ENCODE measurements at places on chromosomes 1 and 21. TPM values are rescaled to one million over a fixed set of nuclear protein-coding genes. Genes with fewer than 3 reads are reported as not detected.

CFAP74 gene
- not detected for total RNA-seq

DNA sequence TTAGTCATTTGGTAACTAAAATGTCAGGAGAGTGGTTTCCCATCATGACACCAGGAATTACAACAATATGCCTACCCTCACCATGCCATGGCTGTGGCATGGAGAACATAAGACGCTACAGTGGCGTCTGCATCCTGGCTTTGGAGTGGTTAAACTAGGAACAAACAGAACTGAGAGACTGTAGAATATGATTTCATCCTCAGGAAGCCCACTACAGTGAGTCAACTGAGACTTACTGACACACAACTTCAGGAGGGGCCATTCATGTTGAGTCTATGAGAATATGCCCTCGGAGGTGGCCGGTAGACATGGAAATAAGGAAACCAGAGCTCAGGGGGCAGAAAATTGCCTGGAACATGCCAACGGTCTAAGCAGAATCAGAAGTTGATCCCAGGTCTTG is 5.9 kb upstream of the BACE2 start:
- DNase-seq: no peak

OR10J1 gene
- total RNA-seq: not detected

- no peak for DNase-seq
Measured at GRCh38 chr21:35376406-35377135, 327.5 kb upstream of the RUNX1 start.

KRTAP10-10 gene
- not detected for total RNA-seq

- no peak for DNase-seq
Measured at GRCh38 chr1:9260059-9260766, 25.6 kb downstream of the H6PD start.

TNNT2 gene
- 3.1 TPM for total RNA-seq

DNA sequence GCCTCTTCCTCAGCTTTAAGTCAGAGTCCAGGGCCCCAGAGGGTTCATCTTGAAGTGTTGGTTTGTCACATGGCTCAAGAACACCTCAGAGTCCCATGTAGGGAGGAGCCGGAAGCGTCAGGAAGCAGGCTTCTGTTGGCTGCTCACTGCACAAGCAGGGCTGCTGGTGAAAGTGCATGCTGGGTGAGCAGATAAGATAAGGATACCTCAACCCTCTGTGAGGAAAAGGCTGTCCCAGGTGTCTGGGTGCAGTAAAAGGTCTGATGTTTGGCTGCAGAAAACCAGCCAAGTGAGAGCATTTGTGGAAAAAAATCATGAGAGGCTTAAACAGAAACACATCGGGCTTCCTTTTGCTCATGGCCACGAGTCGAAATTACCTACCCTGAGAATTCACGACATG is 6.2 kb upstream of the TEX35 start:
- DNase-seq: no peak

- DNase-seq: no peak
Measured at GRCh38 chr1:113321771-113322387, 68.4 kb upstream of the MAGI3 start.

DNA sequence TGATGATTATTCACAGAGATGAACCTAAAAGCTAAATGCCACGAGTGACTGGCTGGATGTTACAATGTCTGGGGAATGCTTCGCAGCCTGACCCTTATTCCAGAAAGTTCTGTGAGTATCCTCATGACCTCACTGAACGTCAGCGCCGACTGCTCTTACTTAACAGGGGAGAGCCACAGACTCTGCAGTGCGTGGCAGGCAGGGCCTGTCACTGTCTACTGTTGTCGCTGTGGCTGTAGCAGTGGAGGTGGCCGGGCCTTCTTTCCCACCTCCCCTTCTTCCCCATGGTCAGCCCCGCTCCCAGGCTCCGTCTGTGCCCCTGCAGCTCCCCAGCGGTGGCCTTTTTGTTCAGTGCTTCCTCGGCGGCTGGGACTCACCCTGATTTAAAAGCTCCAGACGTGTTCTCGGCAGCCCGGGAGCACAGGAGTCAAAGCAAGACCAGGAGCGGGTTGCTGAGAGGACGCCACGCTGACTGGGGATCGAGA is 52.2 kb upstream of the TARBP1 start:
- DNase-seq: peak; percentile 42

DNA sequence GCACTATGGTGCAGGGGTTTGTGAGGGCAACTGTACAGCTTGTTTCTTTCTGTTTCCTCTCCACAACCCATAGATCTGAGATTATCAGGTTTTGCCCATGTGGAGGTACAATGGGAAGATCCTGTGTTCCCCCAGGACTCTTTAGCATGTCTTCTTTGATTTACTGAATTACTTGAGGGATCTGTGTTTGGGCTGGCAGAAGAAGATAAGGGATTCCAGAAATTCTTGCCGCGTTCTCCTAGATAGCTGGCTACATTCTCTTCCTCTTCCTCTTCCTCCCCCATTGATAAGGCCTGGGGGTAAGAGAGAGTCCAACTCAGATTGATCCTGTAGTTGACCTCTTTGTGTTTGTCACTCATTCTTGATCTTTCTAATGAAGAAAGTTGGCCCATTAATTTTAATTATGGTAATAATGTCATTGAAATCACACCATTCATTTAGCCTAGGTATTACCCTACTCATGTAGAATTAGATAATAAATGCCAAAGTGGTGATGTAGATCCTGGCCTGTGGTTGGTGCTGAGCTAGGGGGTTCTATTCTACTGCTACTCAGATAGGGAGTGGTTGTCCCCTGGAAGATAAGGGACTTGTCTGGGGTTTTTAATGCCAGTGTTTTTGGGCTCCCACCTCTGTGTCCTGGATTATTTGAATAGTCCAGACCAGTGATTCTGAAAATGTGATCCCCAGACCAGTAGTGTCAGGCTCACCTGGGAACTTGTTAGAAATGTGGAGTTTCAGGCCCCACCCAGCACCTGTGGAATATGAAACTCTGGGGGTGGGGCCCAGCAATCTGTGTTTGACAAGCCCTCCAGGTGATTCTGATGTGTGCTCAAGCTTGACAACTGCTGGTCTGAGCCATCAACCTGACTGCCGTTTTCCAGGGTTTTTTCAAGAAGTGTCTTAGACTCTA is 122.2 kb downstream of the NOS1AP start:
- no peak for DNase-seq

LYPD8 gene
- total RNA-seq: not detected

- DNase-seq: no peak
Measured at GRCh38 chr1:223702735-223703667, 9.3 kb upstream of the CAPN2 start.

SPATA17 gene
- total RNA-seq: 2.1 TPM

MTARC1 gene
- 11.5 TPM for total RNA-seq

AUNIP gene
- total RNA-seq: 17.1 TPM

C1orf87 gene
- total RNA-seq: not detected

DNA sequence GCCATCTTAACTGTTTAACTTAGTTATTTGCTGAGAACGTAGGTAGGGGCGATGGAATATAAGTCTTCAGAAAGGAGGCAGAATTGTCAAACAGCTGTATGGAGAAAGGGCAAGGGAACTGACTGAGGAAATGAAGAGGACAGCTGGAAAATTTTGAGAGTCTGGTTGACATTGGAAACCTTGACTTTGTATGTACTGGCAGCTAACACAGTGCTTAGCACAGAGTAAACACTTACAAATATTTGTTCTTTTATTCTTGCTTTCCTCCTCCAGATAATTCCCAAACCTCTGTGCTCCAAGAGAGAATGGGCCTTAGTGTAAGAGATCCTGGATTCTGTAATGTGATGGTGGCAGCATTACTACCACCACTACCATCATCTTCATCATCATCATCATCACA is 91.3 kb downstream of the ZSCAN20 start:
- DNase-seq: no peak

EIF4G3 gene
- 73.4 TPM for total RNA-seq

GRCh38 chr1:157893686-157894085 is 52.1 kb upstream of the CD5L start:
- no peak for DNase-seq

CACNA1E gene
- 2.1 TPM for total RNA-seq

AADACL3 gene
- not detected for total RNA-seq

GRCh38 chr1:103142461-103142860 is 34.1 kb upstream of the COL11A1 start:
- no peak for DNase-seq

KANK4 gene
- total RNA-seq: not detected

GRCh38 chr1:59149435-59149834 is 147.5 kb upstream of the FGGY start:
- DNase-seq: no peak

NEGR1 gene
- 0.62 TPM for total RNA-seq

- DNase-seq: no peak
Measured at GRCh38 chr1:57277681-57278080, 146.2 kb downstream of the DAB1 start.

- peak; percentile 43 for DNase-seq
Measured at GRCh38 chr1:199422206-199422605, 605.3 kb upstream of the NR5A2 start.

DNA sequence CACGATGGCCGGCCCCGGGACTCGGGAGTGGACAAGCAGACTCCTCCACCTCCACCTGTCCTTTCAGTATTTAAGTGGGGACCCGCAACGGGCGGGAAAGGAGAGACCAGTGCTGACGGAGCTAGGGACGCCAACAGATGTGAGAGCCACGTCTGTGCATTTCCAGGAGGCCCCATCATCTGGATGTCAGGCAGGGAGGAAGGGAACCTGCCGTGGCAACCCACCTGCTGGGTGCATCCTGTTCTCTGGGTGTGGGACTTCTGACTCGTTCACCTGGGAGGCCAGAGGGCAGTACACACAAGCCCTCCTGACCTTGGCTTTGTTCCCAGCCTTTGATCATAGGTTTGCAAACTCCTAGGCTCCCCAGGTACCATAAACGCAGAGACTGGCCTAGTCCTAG is 5.6 kb upstream of the PCBP3 start:
- DNase-seq: no peak
